Breast epithelium (tissue), 4 donors: ENCODE measurements at places on chromosomes 2 and 18. TPM values are rescaled to one million over a fixed set of nuclear protein-coding genes. Genes with fewer than 3 reads are reported as not detected.

GRCh38 chr2:204923957-204924356 lies 378.7 kb downstream of the PARD3B start:
- no peaks in the 10 kb centered on the region for H3K36me3 ChIP-seq
- DNase-seq = no peak
- no peak overlapping the region for H3K4me3 ChIP-seq

DNA sequence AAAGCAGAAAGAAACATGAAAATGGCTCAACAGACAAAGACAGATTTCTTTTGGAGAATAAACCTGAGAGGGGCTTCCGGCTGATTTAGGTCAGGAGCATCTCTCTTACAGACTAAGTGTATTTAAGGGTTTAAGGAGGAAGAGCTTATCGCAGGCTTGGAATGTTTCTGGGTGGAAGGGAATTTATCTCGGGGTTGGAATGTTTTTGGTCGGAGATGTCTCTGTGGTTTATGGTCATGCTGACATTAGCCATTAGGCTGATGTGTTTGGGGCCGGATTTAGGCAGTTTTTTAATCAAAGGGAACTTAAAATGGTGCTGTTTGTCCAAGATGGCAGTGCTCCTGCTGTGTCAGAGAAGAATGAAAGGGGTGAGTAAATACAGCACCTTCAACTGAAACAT lies 14.4 kb upstream of the PSMA8 start:
- no peaks in the 10 kb centered on the region for H3K4me1 ChIP-seq
- no peak overlapping the region for H3K4me3 ChIP-seq
- DNase-seq = no peak
- no peaks in the 10 kb centered on the region for H3K36me3 ChIP-seq
- no peaks in the 10 kb centered on the region for H3K27me3 ChIP-seq

DNA sequence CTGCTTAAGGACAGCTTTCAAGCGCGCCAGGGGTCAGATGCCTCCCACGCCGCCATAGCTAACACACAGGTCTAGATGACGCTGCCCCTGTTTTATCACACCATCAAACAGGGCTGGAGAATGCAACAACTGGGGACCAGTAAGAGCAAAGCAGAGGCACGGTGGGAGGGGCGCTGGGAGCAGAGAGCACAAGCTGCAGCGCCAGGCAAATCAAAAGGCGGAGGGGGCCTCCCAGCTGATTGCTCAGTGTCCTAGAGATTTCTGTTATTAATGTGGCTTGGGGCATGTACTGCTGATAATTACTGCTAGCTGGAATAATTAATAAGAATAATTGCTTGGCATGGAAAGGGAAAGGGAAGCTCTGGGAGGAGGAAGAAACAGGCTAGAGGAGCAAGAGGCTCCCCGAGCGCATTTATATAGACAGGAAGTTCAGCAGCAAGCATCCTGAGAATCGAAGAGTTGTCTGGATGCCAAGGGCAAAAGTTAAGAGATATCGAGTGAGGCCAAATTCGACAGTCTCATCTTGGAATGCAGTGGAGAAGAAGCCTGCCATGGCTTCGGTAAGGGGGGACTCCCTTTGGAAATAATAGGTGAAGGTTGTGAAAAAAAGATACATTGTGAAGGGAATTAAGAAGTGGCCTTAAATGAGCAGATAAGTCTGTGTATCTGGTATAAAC lies 104.5 kb upstream of the ZNF521 start:
- H3K36me3 ChIP-seq = no peaks in the 10 kb centered on the region
- H3K27me3 ChIP-seq = no peaks in the 10 kb centered on the region
- no peak overlapping the region for H3K27ac ChIP-seq
- DNase-seq = no peak

- no peaks in the 10 kb centered on the region for H3K36me3 ChIP-seq
- H3K27ac ChIP-seq = no peak overlapping the region
- no peak overlapping the region for H3K4me3 ChIP-seq
- no peaks in the 10 kb centered on the region for H3K4me1 ChIP-seq
- H3K27me3 ChIP-seq = no peaks in the 10 kb centered on the region
Measured at GRCh38 chr2:232779465-232779864, 3.1 kb upstream of the KCNJ13 start.

The RBFA gene
- 40.5 TPM for total RNA-seq

GRCh38 chr18:7616661-7617060 lies 49.5 kb downstream of the PTPRM start:
- H3K4me3 ChIP-seq = no peak overlapping the region
- no peak overlapping the region for H3K27ac ChIP-seq
- peak; percentile 54 for DNase-seq
- no peaks in the 10 kb centered on the region for H3K27me3 ChIP-seq

DNA sequence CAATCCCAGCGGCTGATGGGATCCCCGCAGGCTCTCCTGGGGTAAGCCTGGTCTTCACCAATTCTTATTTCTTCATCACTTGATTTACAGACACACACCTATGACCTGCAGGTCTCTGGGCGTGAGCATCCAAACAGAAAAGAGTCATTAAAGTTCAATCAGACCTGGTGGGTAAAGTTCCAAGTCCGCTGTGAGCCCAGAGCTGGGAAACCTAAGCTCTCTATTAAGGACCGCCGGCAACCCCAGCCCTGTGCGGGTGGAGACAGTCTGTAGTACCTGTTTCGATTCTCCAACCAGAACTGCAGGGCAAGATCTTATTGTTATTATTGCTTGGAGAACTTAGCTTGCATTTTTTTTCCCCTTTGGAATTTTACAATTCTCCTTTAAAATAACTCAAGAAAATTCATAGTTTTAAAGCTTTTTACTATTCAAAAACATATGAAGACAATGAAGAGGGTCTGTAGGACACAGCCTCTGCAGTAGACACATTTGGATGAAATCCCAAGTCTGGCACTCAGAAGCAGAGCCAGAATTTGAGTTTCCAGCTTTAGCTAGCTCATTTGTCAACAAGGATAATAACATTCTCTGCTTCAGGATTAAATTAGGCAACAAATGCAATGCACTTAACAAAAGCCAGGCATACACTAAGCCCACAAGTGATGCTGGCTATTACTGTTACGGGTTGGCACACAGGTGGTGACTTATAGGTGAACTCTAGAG lies 376.4 kb downstream of the INSIG2 start:
- no peak for DNase-seq
- no peaks in the 10 kb centered on the region for H3K27me3 ChIP-seq
- no peaks in the 10 kb centered on the region for H3K4me1 ChIP-seq
- H3K27ac ChIP-seq = no peak overlapping the region
- no peaks in the 10 kb centered on the region for H3K36me3 ChIP-seq

DNA sequence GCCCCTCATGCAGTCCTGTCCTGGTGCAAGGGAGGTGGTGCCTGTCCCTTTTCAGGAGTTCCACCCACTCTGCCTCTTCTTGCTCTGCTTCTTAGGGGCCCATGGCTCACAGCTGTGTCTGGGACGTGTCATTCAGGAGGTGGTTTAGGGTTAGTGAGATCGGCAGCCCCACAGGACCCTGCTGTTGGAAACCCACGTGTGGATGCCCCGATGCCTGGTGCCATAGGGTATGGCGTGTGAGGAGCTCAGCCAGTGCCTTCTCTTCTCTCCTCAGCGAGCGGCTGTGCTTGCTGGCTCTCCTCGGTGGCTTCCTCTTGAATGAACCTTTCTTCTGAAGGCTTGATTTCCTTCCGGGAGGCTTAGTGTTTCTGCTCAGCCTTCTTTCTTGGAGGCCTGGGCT lies 55.2 kb downstream of the LDLRAD4 start:
- H3K27me3 ChIP-seq = no peaks in the 10 kb centered on the region
- DNase-seq = no peak
- peaks cover 7% of the 10 kb centered on the region for H3K4me1 ChIP-seq

- no peak overlapping the region for H3K27ac ChIP-seq
- no peaks in the 10 kb centered on the region for H3K36me3 ChIP-seq
- H3K4me3 ChIP-seq = no peak overlapping the region
- H3K4me1 ChIP-seq = no peaks in the 10 kb centered on the region
Measured at GRCh38 chr18:63951302-63951705, 2.2 kb downstream of the HMSD start.

DNA sequence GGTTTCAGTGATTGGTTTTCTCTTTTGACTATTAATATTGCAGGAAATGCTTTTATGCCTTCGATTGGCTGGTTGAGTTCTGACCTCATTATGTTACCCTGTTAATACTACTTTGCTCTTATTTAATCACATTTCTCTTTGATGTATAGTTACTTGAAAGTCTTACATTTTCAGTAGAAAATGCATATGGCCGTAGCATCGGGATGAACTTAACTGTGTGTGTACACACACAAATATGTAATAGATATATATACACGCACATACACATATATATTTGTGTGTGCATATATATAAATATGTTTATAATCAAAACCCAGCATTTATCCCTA lies 1.6 kb downstream of the EPC2 start:
- no peaks in the 10 kb centered on the region for H3K4me1 ChIP-seq
- H3K27me3 ChIP-seq = no peaks in the 10 kb centered on the region
- peak overlapping the region; percentile 99 for H3K27ac ChIP-seq

GRCh38 chr2:190355968-190356644 lies 12.7 kb downstream of the INPP1 start:
- no peaks in the 10 kb centered on the region for H3K27me3 ChIP-seq
- no peak overlapping the region for H3K4me3 ChIP-seq
- no peak for DNase-seq
- no peaks in the 10 kb centered on the region for H3K36me3 ChIP-seq
- H3K4me1 ChIP-seq = peaks cover 18% of the 10 kb centered on the region

GRCh38 chr2:234304950-234305349 lies 191.9 kb downstream of the ARL4C start:
- H3K27me3 ChIP-seq = no peaks in the 10 kb centered on the region
- H3K27ac ChIP-seq = peak overlapping the region; percentile 8
- no peaks in the 10 kb centered on the region for H3K4me1 ChIP-seq
- no peak overlapping the region for H3K4me3 ChIP-seq
- no peak for DNase-seq

GRCh38 chr2:95047629-95048510 lies 22.4 kb downstream of the MAL start:
- H3K27ac ChIP-seq = no peak overlapping the region
- no peaks in the 10 kb centered on the region for H3K36me3 ChIP-seq
- peaks cover 3% of the 10 kb centered on the region for H3K27me3 ChIP-seq
- no peak overlapping the region for H3K4me3 ChIP-seq
- H3K4me1 ChIP-seq = no peaks in the 10 kb centered on the region

GRCh38 chr2:7913974-7914373 lies 767.9 kb upstream of the ID2 start:
- no peak for DNase-seq
- H3K27me3 ChIP-seq = no peaks in the 10 kb centered on the region
- no peak overlapping the region for H3K27ac ChIP-seq
- H3K4me1 ChIP-seq = no peaks in the 10 kb centered on the region
- H3K4me3 ChIP-seq = no peak overlapping the region

- peak; percentile 26 for DNase-seq
- no peaks in the 10 kb centered on the region for H3K36me3 ChIP-seq
- H3K4me3 ChIP-seq = no peak overlapping the region
- peak overlapping the region; percentile 37 for H3K27ac ChIP-seq
Measured at GRCh38 chr2:19035238-19035637, 323.2 kb downstream of the OSR1 start.

The UPP2 gene
- total RNA-seq = not detected

- H3K27ac ChIP-seq = no peak overlapping the region
- no peaks in the 10 kb centered on the region for H3K36me3 ChIP-seq
- DNase-seq = no peak
- H3K4me3 ChIP-seq = no peak overlapping the region
Measured at GRCh38 chr2:19676770-19677169, 225.0 kb downstream of the TTC32 start.

GRCh38 chr2:69306393-69306821 lies 80.6 kb downstream of the GFPT1 start:
- no peak for DNase-seq
- peak overlapping the region; percentile 88 for H3K27ac ChIP-seq
- H3K4me1 ChIP-seq = peaks cover 26% of the 10 kb centered on the region
- no peaks in the 10 kb centered on the region for H3K27me3 ChIP-seq

- H3K27me3 ChIP-seq = no peaks in the 10 kb centered on the region
- no peaks in the 10 kb centered on the region for H3K36me3 ChIP-seq
- no peak overlapping the region for H3K27ac ChIP-seq
- DNase-seq = no peak
- H3K4me1 ChIP-seq = no peaks in the 10 kb centered on the region
Measured at GRCh38 chr2:196481324-196481697, 158.2 kb upstream of the CCDC150 start.

GRCh38 chr18:46013484-46014189 lies 46.5 kb upstream of the EPG5 start:
- no peak overlapping the region for H3K27ac ChIP-seq
- no peaks in the 10 kb centered on the region for H3K27me3 ChIP-seq
- no peak for DNase-seq
- H3K36me3 ChIP-seq = no peaks in the 10 kb centered on the region
- no peaks in the 10 kb centered on the region for H3K4me1 ChIP-seq

- H3K4me1 ChIP-seq = no peaks in the 10 kb centered on the region
- H3K36me3 ChIP-seq = no peaks in the 10 kb centered on the region
- no peak for DNase-seq
- H3K4me3 ChIP-seq = no peak overlapping the region
- no peaks in the 10 kb centered on the region for H3K27me3 ChIP-seq
Measured at GRCh38 chr2:138171244-138171643, 207.0 kb downstream of the HNMT start.

DNA sequence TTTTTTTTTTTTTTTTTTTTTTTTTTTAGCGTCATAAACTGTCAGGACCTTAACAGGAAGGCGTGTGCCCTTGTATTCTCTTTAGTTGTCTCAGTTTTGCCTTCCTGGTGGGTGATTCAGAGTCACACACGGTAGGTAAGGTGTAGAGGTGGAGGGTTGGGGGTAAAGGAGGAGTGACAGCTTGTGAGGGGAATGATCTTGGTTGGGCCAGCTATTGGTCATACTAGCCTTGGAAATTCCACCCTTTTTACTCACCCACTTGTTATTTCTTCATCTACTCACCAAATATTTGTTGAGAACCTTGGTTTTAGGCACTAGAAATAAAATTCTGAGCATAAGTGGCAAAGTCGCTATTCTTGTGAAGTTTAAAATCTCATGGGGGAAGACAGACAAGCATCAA lies 22.2 kb downstream of the SMIM21 start:
- no peak overlapping the region for H3K27ac ChIP-seq
- no peak overlapping the region for H3K4me3 ChIP-seq
- no peaks in the 10 kb centered on the region for H3K4me1 ChIP-seq
- no peaks in the 10 kb centered on the region for H3K36me3 ChIP-seq
- DNase-seq = no peak

DNA sequence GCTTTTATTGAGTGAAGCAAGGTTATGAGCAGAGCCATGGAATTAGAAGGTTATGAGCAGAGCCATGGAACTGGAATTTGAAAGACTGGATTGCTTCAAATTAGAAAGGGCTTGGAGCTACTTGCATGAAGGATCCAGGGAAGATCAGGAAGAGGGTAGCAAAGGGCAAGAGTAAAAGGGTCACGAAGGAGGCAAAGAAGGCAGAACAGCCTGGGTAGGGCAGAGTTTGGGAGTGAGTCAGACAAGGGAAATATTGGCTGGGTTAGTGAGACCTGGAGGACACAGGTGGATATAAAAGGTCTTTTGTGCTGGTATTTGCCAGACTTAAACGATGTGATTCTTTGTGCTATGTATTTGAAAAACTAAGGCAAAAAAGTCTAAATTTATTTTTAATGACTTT lies 65.0 kb downstream of the SEMA4F start:
- H3K27ac ChIP-seq = no peak overlapping the region
- H3K4me1 ChIP-seq = no peaks in the 10 kb centered on the region
- no peaks in the 10 kb centered on the region for H3K36me3 ChIP-seq
- H3K4me3 ChIP-seq = no peak overlapping the region
- DNase-seq = no peak
- no peaks in the 10 kb centered on the region for H3K27me3 ChIP-seq

The PDCD1 gene
- 0.33 TPM for total RNA-seq

The ADD2 gene
- 1.9 TPM for total RNA-seq

GRCh38 chr2:7530001-7530400 lies 612.8 kb downstream of the RNF144A start:
- no peaks in the 10 kb centered on the region for H3K4me1 ChIP-seq
- no peak overlapping the region for H3K4me3 ChIP-seq
- no peak overlapping the region for H3K27ac ChIP-seq
- no peaks in the 10 kb centered on the region for H3K27me3 ChIP-seq
- DNase-seq = no peak
